ENCODE measurements at places on chromosomes 2 and 18.

DNA sequence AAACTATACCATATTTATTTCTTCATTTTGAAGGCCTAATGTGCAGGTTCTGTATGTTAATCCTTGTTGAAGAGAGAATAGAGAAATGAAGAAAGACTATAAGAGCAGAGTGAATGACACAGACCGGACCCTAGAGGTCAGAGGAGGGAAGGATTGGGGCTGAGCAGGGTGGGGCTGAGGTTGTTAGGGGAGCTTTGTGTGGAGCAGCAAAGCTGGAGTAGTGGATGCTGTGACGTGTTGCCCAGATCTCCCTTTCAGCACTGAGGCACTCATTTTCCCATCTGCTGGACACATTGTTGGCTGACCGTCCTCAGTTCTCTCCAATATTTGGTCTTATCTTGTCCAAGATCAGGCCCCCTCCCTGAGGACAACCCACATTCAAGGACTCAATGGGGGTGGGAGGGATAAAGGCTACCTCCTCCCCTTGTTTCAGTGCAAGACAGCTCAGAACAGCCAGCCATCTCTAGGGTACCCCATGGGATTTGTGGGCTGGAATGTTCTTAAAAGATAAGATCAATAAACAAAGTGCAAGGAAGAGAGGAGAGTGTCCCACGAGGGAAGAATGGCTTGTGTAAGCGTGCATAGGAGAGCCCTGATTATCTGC, 143.6 kb downstream of the TDRD15 start:
- no peak for DNase-seq

DNA sequence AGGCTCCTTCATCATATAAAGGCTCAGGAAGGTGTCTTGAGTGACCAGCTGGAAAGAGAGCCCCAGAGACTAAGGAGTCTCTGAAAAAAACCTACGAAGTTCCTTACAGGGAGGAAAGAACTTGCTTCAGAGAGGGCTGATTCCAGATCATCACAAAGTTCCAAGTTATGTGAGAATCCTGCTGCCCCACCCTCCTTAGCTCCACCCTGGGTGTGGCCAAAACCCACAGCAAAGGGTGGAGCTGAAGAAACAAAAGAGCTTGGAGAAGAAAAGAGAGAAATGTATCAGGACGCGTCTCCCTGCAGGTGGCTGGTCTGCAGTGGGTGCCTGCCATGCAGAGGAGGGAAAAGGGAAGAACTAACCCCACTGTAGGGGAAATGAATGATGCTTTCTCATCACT, 32.8 kb upstream of the ZNF396 start:
- no peak for DNase-seq

GRCh38 chr2:38284971-38285370, 92.1 kb downstream of the ATL2 start:
- DNase-seq = no peak

GRCh38 chr18:78126536-78126935, 853.1 kb upstream of the SALL3 start:
- DNase-seq = no peak

GRCh38 chr2:112876257-112876970, 34.6 kb upstream of the IL37 start:
- DNase-seq = no peak

DNA sequence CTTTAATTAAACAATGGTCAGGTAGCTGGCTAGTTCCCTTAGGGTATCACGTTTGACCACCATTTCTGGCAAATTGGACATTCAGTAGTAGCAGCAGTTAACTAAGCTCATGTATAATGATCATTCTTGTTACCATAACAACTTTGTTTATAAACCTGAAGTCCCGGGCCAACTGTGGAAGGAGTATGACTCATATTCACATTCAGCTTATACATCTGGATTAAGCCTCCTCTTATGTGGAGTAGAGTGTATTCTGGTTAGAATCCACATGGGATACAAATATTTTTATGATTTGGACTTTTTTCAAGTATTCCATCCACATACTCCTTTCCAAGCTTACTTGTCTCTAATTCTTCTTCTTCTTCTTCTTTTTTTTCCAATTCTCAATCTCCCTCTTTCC, 70.3 kb upstream of the ZSWIM2 start:
- no peak for DNase-seq

DNA sequence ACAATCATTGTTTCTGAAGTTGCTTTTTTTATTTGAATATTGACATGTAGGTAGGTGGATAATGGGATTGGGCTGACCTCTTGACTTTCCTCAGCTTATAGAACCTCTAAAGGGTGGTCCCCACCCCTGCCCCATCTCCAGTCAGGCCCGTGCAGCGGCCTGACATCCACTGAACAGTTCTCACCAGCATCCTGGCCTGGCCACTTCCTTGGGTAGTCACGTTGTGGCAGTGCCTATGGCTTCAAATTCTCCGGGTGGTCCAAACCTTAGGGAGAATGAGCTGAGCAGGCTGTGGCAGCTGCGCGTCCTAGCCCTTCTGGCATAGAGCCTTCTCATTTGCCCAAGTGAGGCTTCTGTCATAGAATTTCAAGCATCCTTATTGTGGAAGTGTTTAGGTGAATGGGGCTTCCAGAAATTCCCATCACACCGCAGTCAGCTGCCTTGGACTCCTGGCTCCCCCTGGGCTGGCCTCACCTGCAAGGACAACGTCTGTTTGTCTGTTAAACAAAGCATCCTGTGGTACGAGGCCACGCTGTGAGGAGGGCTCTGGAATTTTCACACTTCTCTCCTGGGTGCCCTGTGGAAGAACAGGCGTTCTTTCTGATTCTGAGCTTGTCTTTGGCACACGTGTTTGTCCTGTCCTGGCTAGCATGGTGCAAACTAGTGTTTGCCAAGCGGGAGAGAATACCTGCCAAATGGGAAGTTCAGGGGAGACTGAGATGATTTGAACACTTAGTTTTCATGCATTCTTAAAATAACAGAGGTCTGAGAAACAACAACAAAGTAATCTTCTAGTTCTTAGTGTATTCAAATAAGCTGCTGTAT, 31.8 kb upstream of the OTOS start:
- DNase-seq = no peak

DNA sequence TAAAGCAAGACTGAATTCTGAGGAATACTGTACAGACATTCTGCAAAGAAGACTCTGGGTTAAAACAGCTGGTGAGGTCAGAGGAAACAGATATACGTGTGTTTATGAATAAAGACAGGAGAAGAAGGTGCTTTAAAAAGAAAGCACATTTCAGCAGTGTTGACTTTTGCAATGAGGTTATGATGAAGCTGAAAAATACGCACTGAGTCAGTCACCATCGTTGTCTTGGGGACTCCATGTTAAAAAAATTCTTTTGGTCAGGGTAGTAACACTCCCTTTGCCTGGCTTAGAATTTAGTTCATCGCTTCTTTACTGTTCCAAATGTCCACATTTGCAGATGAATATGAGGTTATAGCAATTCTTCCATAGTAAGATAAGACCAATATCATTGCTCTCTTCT, 1049.0 kb downstream of the TSN start:
- DNase-seq = no peak

GRCh38 chr2:236636714-236637470, 67.3 kb downstream of the ACKR3 start:
- no peak for DNase-seq

- DNase-seq = no peak
Observed at GRCh38 chr2:11963966-11964365, 217.5 kb downstream of the LPIN1 start.

DNA sequence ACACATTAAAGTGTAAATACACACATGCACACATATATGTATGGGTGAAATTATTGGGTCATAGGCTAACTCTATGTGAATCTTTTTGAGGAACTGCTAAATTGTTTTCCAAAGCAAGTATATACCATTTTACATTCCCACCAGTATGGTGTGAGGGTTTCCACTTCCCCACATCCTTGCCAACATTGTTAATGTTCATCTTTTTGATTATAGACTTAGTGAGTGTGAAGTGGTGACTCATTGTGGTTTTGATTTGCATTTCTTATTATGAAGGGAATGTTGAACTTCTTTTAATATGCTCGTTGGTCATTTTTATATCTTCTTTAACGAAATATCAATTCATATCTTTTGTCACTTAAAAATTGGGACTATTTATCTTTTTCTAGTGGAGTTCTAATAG, 181.8 kb upstream of the GCFC2 start:
- DNase-seq = no peak

- DNase-seq = no peak
Observed at GRCh38 chr2:112728378-112729175, 7.8 kb downstream of the NT5DC4 start.

- DNase-seq = no peak
Observed at GRCh38 chr2:216408426-216409290, 3.6 kb upstream of the SMARCAL1 start.

- no peak for DNase-seq
Observed at GRCh38 chr2:150047620-150048222, 439.7 kb downstream of the RND3 start.

- DNase-seq = no peak
Observed at GRCh38 chr2:224838335-224838734, 122.2 kb upstream of the CCDC195 start.

- DNase-seq = no peak
Observed at GRCh38 chr2:182359027-182359989, 67.5 kb downstream of the PDE1A start.

DNA sequence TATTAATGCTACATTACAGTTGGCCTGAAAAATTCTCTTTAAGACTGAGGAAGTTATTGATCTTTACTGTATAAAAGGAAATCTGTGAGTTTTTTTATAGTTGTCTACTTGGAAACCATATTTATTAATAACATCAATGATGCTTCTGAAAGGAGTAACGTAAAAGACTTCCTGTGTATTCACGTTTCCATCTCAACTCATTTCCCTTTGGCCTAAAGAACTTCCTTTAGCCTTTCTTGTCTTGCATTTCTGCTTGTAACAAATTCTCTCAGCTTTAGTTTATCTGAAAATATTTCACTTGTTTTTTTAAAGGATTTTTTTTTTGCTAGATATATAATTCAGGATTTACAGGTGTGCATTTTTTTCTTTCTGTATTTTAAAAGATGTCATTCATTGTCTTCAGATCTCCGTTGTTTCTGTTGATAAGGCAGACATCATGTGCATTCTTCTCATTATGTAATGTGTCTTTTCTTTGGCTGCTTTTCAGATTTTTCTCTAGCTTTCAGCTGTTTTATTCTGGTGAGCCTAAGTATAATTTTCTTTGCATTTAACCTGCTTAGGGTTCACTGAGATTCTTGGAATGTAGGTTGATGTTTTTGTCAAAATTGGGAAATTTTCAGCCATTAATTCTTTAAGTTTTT, 159.0 kb upstream of the DAPL1 start:
- no peak for DNase-seq

- DNase-seq = no peak
Observed at GRCh38 chr2:143652692-143653091, 523.5 kb downstream of the ARHGAP15 start.

- DNase-seq = no peak
Observed at GRCh38 chr18:62683935-62684334, 31.4 kb upstream of the PHLPP1 start.

- no peak for DNase-seq
Observed at GRCh38 chr2:25347205-25347815, 5.6 kb upstream of the DNMT3A start.

DNA sequence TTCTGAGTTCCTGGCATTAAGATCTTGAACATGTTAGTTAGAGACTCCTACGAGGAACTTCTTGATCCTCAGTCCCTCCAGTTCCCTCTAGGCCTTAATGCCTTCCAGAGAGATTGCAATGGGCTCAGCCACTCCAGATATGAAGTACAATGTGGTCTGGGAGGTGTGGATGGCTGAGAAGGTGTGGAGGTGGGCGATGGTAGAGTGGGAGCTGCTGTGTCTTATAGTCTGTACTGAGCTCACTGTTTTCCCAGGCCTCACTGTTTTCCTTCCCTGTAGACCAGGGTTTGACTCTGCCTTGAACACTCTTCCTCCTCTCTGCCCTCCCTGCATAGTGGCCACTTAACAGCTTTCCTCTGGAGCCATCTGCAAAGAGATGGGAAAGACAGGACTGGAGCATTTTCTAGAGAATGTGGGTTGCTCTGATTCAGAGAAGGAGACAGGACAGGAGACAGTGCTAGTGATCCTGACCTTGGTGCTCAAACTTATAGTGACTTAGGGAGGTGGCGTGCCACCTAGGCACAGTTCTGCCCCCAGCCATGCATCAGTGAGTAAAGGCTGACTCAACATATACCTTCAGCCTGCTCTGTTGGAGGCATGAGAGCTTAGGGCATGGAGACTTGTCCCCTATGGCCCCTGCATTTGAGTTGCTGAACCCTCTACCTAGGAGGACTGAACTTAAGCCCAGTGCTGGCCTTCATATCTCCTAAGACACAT, 129.7 kb downstream of the TDRD15 start:
- DNase-seq = no peak

- DNase-seq = peak; percentile 59
Observed at GRCh38 chr2:120675460-120676130, 60.1 kb upstream of the GLI2 start.

DNA sequence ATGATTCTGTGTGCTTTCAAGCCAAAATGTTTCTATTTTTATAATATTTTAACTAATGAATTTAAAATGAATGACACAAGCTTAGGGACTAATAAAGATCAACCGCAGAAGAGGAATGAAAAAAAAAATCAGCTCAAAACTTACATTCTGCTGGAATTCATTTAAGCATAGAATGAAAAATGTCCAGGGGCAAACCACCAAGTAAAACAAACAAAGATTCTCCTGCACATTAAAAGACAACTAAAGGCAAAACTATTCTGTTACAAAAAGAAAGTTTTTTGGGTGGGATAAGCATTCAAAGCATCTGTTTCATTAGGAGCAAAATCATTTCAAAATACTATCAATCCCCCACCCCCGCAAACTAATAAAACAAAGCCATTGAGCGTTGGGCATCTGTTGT, 99.3 kb upstream of the SOX11 start:
- no peak for DNase-seq

DNA sequence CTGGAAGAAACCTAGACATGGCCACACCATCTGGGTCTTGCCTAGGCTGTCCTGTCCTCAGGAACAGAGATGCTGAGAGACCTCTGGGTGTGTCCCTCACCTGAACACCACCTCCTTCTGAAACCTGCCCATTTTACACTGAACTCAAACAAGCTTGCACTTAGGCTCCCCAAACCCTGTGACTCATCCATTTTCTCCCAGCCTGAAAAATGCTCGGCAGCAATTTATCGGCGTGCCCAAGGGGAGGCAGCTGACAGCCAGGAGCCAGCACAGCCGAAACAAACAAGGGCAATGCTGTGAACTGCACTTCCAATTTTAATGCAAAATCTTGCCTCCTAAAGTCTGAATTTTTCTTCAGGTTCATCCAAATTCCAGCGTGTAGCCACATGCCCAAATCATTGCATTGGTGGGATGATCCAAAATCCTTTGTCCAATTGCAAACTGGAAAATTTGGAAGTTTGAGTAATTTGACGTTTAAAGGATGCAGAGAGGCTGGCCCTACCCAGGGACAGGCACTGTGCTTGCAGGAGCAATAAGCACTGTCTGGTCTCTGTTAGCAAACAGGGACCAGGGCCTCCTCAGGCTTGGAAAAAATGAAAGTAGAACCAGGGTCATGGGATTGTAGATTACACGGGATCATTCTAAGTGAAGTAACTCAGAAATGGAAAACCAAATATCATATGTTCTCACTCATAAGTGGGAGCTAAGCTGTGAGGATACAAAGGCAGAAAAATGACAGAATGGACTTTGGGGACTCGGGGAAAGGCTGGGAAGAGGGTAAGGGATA, 67.7 kb downstream of the GALNT14 start:
- DNase-seq = no peak

DNA sequence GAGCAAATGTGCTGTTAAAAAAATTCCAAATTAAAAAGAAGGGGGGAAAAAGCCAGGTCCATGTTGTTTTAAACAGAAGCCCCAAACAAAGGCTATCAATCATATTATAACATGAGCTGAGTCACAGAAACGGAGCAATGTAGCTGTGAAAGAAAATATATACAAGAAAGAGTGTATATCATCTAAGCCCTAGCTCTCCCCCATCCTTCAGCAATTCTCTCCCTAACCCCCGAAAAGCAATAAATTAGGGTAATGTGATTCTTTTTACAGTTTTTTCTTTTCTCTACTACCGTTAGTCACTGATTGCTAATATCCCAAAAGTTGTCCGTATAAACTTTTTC, 25.3 kb downstream of the FEZ2 start:
- no peak for DNase-seq
